Activated CD8-positive, alpha-beta T cell treated with anti-CD3 and anti-CD28 coated beads, Interleukin-2, amount 10 ng/mL, durations not matched to agents 7 days and 5 days (primary cell): ENCODE measurements at places on chromosomes 1 and 21.

DNA sequence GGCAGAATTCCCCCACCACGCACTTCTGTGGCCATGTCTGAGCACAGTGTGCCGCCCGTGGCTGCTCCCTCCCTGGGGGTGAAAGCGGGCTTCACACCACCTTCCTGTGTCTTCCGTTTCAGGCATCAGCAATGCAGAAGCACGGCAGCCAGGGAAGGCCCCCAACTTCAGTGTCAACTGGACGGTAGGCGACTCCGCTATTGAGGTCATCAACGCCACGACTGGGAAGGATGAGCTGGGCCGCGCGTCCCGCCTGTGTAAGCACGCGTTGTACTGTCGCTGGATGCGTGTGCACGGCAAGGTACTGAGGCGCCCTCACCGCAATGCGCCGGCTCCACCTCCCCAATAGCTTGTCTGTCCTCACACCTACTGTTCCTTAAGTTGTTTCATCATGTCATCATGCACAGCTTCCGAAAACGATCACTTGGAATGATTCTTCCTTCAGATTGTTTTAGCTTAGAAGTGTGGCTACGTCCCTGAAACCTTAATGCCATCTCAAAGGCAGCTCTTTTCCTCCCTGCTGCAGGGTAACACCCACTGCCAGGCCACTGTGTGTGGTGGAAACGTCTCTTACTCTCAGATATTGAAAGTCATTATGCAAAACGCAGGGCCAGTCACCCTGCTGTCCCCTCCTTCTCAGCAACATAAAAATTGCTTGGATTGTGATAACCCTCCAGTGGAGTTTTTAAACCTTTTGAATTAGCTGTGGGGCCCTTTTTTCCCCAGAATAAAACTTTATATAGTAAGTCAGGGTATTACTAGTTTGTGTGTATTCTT, 66.8 kb downstream of the POFUT2 start:
- no peak for DNase-seq

GRCh38 chr21:46154155-46154954, 1.0 kb downstream of the FTCD start:
- DNase-seq, result no peak

GRCh38 chr21:25842925-25843324, 108.2 kb downstream of the GABPA start:
- DNase-seq, result no peak

- no peak for DNase-seq
These were observed 15.2 kb downstream of the AKNAD1 start for GRCh38 chr1:108841703-108842102.

DNA sequence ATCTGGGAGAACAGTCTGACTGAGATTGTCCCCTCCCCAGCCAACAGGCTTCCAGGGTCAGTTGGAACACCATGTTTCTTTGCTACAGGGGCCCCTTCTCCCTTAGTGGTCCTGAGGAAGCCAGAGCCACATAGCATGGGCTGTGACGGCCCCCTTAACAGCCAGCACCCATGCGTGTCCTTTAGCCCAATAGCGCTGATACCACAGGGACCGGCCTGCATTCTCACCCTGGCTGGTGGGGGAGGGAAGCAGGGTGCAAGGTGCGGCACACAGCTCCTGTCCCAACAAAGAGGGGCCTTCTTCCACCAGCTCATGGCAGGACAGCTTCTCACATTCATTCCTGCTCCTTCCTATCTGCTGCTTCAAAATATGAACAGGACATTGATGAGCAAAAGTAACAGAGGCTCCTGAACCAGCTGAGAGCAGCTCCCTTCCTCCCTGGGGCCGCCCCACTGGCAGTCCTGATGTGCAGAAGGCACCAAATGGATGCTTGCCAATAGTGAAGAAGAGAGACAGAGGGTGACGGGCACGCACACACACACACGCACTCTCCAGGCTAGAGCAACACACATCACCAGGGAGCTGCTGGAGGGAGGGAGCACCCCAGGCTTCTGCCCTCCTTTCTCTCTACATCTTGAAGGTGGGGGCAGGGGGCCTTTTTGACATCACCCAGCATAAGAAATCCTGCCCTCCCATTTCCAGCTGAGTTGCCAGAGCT, 99.4 kb downstream of the CRYAA start:
- no peak for DNase-seq

DNA sequence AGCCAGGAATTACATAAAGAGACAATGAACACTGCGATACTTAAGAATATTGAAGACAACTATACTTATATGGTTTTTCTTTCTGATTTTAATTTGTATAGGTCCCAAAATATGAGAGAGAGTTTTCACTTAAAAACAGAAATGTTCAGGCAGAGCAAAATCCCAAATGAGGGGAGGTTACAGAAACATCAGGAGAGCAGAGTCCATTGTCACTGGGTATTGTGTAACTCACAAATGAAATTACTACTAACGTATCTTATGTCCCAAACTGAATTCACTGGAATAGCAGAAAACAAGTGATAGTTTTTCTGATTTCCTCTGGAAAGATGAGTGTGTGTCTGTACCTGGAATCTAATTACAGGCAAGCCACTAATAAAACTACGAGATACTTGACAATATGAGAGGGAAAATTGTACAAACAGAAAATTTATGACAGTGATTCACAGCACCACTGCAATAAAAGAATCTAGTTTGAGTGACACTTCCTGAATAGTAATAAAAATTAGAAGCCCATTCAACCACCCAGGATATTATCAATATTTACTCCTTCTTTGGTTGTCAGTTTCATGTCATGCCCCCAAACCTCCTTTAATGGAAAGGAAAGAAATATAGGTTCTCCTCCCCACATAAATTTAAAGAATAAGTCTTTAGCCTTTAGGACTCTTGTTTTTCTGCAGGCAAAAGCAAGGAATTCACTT, 522.6 kb downstream of the ADGRL2 start:
- DNase-seq, result no peak

- DNase-seq, result no peak
These were observed 96.8 kb upstream of the DPT start for GRCh38 chr1:168825820-168826219.

- DNase-seq, result no peak
These were observed 253.0 kb downstream of the GPR52 start for GRCh38 chr1:174700775-174701174.

GRCh38 chr1:158285756-158286241, 3.9 kb upstream of the CD1C start:
- peak; percentile 40 for DNase-seq

- no peak for DNase-seq
These were observed 19.3 kb upstream of the LSS start for GRCh38 chr21:46247699-46248421.

- DNase-seq, result no peak
These were observed 415.3 kb upstream of the C1orf87 start for GRCh38 chr1:60488847-60489246.

DNA sequence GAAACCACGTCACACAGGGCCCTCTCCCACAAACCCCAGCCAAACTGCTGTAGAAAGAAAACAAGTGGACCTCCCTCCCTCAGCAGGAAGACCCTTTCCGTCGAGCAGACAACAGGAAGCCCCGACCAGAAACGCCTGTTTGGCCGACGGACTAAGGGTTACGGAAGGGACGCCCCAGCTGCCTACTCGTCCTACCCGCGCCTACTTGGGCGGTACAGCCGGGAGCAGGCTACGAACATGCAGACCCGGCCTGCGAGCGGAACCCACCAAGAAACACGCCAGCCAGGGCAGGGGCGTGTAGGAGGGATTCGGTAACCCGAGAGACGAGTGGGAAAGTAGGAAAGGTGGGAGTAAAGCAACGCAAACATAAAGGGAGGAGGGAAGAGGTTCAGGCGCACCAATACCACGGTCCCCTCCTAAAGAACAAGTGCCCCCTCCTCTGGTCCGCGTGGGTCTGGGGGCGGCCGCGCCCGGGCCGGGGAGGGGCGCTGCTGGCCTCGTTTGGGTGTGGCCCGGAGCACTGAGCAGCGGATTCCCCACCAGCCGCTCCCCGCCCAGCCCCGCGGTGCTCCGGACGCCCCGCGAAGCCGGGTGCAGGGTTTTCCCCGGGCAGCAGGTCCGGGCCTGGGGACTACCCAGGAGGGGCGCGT, 450 bp downstream of the S100A10 start:
- peak; percentile 61 for DNase-seq

- DNase-seq, result no peak
These were observed 247.3 kb downstream of the SDCCAG8 start for GRCh38 chr1:243503155-243503554.

DNA sequence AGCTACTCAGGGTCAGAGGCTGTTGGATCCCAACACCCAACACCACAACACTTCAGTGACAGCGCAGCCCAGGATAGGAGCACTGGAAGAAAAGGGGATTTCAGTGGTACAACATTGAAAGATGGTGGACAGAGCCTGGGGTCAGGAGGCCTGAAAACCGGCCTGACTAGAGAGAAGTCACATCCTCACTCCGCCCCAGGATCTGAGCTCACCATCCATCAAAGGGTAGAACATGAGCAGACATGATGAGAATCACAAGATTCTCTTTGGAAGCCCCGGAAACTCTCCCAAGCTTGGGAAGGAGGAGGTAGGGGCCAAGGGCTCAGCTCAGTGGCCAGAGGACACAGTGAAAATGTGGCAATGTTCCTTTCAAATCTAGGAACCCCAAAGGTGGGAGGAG, 271.3 kb downstream of the NPHP4 start:
- no peak for DNase-seq

DNA sequence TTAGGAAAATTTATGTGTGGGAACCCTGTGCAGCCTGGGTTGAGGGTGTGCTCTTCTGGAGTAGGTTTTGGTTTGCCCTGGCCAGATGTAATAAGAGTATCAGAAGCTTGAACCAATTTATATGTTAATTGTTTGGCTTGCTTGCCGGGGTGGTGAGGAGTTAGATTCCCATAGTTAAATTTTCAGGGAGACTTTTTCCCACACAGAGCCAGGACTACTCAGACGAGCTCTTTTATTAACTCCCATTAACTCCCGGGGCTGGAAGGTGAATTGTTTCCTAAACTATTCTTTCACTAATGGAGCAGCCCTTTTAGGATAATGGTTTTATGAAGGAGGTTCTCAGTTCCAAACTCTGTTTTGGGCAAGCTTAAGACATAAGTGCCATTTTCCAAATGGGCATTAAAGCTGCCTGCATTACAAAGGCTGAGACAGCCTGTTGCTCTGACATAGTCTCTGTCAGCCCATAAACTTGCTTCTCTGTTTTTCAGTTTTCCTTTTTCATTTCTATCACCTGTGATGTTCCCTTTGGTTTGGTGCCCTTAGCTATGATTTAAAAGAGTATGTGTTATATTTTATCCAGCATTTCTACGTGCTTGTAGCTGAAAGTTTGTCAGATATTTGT, 18.0 kb upstream of the RAB3GAP2 start:
- DNase-seq, result no peak
